ENCODE measurements at places on chromosomes 4 and X.

DNA sequence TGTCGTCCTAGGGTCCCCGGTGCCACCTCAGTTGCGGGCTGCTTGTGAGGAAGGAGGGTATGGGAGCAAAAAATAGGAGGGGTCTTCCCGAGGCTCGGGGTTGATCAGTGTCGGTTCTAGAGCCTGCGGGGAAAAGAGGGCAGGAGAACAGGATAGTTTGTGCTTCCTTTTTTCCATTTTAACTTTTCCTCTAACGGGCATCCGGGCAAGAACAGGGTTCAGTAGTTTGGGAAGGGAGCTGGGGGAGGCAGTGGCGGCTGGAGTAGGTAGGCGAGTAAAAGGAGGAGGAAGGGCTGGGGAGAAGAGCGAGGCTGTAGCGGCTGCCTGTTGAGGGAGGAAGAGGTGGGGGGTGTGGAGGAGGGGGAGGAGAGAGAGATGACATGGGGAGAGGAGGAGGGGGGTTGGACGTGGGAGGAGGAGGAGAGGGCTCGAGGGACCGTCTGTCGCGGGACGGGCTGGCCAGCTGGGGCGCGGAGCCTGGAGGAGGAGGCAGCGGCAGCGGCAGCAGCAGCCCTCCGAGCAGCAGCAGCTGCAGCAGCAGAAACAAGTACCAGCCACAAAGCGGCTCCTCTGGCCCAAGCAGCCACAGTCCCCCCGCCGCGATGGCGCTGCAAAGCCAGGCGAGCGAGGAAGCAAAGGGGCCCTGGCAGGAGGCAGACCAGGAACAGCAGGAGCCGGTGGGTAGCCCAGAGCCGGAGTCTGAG, at the start of gene SLC16A2:
TSS of gene SLC16A2 (plus strand) at position 458 of the 704 bp plus-strand sequence. CDS start at position 603, 145 bp downstream.
- peak; percentile 30 for DNase-seq

DNA sequence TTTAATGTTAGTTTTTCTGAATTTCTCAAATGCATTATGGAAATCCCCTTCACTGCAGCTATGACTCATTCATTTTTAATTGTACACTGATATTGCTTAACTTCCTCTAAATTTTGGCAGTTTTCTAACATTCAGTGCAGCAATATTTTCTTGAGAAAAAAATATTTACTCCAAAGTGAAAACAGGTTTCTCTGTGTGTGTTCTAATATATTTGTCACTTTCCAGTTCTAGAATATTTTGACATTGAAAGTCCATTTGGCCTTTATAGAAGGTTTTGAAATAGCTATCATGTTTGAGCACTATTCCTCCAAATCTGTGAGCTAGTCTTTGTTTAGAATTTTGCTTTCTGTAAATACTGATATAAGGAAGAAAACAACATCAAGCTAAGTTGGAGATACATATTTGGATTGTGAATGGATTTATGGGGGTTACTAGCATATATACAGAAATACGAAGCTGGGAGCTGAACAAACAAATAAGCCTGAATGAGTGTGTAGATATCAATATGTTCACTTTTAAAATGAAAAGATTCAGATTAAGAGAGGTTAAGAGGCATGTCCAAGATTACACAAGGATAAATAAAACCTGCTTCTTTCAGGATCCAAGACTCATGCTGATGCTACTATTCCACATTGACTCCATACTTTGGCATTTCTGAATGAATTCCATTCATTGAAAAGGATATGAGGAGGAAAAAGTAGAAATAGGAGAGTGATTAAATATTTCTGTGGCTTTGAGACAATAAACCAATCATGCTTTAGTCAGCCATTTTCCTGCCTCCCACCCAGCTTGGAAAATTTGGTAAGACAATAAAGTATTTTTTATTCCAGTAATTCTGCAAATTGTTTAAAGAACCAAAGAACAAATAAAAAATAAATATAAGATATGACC, 57.3 kb upstream of the SLIT2 start:
- no peak for DNase-seq

DNA sequence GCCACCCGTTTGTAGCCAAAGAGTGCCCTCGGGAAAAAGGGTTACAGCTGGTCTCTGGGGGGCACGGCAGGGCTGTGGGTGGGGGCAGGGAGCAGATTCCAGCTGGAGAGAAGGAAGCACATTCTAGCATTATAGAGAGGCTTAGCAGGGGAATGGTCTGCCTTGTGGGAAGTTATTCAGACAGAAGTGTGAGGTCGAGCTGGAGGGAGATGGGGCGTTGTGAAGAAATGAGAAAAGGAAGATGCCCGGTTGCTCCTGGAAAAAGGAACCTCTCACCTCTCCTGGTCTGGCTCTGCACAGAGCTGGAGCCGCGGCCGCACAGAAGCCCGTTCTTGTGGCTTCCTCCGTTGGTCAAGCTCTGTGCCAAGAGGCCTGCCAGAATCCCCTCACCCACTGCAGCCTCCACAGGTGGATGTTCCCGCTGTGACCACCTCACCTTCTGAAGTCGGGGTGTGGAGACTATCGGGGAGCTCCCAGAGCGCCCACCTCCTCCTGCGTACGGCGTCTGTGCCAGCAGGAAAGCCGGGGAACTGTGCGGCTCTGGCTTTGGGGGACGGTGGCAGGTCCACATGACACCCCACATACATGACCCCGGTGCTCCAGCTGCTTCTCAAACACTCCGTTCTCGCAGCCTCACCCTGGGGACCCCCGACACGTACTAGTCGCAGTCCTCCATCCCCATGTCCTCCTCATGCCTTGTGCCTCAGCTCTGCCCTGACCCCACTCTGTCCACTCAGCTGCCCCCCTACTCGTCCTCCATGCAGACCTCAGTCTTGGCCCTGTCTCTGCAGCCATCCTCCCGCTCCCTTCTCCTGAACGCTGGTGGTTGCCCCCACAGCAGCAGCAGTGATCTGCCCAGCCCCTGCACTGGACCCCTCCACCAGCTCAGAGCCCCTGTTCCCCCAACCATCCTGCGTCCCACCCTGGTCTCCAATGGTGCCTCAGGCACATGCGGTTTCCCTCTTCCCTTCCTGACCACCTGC, 52.2 kb upstream of the HGFAC start:
- no peak for DNase-seq

DNA sequence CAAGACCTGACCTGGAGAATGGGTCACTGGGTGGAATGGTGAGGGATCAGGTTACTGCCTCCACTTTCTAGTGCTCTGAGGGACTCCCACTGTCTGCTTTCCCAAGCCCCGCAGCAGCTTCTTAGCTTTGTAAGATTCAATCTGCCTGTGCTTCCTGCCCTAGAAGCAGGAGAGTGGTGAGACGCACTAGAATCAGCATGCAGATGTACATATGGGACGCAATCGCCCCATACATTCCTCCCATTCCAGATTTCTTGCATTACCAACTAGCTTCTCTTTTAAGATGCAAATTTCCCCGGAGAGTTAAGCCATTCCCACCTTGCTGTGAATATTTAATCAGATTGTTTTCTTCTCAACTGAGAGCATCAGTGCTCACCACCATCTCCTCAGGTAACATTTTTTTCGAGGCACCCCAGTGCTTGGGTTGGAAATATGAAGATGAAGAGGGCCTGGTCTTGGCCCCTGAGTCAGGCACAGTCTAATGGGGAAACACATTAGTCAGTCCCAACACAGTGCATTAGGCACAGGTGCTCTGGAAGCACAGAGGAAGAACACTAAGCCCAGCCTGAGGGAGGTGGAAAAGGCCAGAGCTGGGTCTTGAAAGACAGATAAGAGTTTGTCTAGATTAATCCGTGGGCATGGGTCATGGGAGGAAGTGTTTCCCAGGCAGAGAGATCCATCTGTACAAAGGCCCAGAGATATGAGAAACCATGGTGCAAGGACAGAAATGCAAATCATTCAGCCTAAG, 66.7 kb upstream of the PRPS1 start:
- no peak for DNase-seq

GRCh38 chrX:102835504-102836146, 101.4 kb upstream of the RAB40AL start:
- no peak for DNase-seq

- no peak for DNase-seq
Measured at GRCh38 chr4:64271601-64272081, 137.6 kb downstream of the TECRL start.

GRCh38 chr4:142407596-142407995, 438.5 kb downstream of the INPP4B start:
- no peak for DNase-seq

DNA sequence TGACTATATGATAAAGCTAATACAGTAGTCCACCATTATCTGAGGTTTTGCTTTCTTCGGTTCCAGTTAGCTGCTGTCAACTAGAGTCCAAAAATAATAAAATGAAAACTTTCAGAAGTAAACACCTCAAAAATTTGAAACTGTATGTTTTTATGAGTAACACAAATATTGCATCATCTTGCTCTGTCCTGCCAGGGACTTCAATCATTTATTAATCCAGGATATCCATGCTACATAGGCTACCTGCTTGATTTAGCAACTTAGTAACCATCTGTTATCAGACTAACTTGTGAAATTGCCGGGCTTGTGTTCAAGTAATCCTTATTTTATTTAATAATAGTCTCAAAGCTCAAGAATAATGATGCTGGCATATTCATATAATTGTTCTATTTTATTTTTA, 1537.8 kb upstream of the PABPC4L start:
- DNase-seq: no peak

- no peak for DNase-seq
Measured at GRCh38 chrX:136906921-136907510, 26.5 kb upstream of the RBMX start.

GRCh38 chrX:147476008-147476407, 435.7 kb upstream of the FMR1 start:
- DNase-seq: no peak

DNA sequence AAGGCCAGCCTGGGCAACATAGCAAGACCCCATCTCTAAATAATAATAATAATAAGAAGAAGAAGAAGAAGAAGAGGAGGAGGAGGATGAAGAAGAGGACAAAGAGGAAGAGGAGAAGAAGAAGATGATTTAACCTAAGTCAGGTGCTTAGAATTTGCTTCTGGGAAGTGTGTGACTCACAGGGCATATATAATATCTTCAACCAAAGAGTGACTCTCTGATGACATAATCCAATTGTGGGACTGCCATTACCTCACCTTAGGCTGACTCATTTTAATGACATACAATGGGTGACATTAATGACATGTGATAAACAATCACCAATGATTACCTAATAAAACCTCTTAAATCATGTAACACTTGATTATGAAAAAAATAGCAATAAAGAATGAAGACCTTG, 32.7 kb upstream of the MBTPS2 start:
- DNase-seq: no peak

GRCh38 chrX:50769389-50770063, 44.5 kb downstream of the SHROOM4 start:
- no peak for DNase-seq

- DNase-seq: no peak
Measured at GRCh38 chrX:374596-374995, 12.1 kb downstream of the PPP2R3B start.

- peak; percentile 43 for DNase-seq
Measured at GRCh38 chr4:101944649-101945048, 154.1 kb downstream of the BANK1 start.

- no peak for DNase-seq
Measured at GRCh38 chr4:112861691-112862674, 187.5 kb upstream of the ANK2 start.
